Suppressor macrophage treated with lipopolysaccharide for 4 hours (primary cell): ENCODE measurements at places on chromosomes 6 and 20.

GRCh38 chr6:150395388-150396009 lies 26.7 kb downstream of the IYD start:
- DNase-seq, result peak; percentile 53

DNA sequence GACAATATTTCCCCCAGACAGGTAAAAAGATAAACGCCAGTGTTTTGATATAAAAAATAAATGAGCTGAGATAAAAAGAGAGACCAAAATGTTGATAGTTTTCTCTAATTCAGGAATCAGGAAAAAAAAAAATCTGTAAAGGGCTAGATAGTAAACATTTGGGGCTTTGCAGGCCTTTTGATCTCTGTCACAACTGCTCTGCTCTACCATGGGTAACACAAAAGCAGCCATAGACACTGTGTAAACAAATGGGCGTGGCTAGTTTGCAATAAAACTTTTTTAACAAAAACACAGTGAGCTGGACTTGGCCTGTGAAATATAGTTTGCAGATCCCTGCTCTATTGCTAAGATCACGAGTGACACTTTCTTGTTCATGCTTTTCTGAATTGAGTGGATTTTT lies 219.1 kb upstream of the STXBP5 start:
- no peak for DNase-seq

GRCh38 chr6:65719101-65719500 lies 12.1 kb upstream of the EYS start:
- DNase-seq, result no peak

DNA sequence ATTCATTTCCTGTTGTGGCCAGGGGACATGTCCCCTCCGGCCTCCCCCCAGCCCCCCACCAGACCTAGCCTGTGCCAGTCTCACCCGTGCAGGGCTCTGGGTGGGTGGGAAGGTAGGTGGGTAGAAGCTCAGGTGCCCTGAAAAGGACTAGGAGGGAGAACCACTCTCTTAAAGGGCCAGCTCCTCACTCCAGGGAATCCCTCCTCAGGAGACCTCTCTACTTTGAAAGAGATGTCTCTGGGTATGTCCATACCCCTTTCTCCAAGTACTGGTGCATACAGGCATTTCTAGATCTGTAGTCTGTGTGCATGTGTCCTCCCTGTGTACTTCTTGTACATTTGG lies 60.8 kb upstream of the EPB41L1 start:
- DNase-seq, result no peak

DNA sequence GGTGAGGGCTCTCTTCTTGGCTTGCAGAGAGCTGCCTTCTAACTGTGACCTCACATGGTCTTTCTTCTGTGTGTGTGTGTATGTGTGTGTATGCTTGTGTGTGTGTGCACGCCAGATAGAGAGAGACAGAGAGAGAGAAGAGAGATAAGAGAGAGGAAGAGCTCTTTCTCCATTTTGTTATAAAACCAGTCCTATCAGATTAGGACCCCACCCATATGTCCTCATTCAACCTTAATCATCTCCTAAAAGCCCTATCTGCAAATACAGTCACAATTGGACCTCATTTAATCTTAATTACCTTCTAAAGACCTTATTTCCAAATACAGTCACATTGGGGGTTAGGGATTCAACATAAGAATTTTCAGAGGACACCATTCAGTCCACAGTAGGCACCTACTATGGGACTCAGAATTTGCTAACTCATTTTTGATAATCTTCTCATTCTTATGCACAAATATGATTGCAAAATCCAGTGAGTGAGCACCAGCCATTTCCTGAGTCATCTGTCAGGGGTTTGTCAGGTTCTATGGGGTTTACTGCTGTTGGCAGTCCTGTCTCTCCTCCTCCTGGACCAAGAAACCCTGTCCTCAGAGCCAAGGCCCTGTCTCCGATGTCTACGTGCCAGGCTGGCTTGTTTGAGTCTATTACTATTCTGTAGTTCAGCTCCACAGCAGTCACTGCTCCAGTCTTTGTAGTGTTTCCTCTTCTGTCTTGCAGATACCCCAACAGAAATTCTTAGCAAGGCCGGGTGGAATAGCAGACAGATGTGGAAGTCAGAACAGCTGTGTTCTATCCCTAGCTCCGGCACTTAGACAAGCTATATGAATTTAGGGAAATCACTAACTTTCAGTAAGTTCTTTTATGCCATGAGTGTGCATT lies 59.0 kb upstream of the FAM184A start:
- DNase-seq, result peak; percentile 59

DNA sequence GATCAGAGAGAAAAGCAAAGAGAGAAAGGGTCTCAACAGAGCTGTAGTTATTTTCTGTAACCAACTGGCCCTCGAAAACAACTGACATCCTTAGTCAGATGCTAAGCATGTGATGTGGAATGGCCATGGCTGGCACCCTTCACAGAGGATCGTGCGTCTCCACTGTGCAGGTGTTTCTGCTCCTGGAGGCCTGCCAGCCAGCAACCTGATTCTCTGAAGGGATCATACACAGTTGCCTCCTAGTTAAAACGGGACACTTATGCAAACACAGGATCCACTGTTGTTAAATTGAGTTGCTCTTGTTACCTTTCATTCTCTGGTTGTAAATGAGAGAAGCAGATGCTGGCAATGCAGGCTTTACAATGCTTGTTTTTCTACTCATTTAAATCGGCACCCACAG lies 148.5 kb downstream of the HDGFL1 start:
- no peak for DNase-seq
